ENCODE measurements at places on chromosomes 3 and 15.

DNA sequence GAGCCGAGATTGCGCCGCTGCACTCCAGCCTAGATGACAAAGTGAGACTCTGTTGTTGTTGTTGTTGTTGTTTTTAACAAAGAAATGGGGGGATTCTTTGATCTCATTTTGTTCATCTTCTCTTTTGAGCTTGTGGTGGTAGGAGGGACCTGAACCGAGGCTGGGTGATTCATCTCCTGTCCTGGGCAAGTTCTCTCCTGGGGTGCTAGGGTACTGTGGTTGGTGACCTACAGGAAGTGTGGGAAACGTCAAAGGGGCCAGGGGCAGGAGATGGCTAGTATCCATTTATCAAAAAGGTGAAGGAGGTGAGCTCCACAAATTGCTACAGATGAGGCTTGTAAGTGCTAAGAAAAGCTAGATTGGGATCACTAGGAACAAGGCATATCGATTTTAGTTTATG is 14.3 kb downstream of the PPCDC start:
- no peak for DNase-seq

DNA sequence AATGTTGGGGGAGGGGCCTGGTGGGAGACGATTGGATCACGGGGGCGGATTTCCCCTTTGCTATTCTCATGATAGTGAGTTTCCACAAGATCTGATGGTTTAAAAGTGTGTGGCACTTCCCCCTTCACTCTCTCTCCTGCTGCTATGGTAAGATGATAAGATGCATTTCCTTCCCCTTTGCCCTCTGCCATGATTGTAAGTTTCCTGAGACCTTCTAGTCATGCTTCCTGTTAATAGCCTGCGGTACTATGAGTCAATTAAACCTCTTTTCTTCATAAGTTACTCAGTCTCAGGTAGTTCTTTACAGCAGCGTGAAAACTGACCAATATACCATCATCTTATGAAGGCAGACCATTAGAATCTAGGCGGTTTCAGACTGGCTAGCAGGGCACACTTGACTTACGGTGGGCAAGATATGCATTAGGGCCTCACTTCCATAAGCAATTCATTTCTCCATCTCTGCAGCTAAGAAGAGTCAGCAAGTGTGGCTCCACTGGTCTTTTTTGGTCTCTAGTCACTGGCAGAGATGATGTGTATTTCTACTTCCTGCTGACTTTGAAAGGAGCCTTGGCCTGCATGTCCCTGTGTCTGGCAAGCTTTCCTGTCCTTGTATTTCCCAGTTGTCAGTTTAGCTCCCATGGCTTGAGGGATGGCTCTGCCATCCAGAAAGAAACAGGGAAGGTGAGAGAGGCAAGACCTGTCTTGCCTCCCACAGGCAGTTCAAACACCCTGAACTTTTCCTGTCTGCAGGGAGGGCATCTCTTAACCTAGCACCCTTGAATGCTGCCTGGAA is 109.0 kb upstream of the ADAMTS9 start:
- no peak for DNase-seq

DNA sequence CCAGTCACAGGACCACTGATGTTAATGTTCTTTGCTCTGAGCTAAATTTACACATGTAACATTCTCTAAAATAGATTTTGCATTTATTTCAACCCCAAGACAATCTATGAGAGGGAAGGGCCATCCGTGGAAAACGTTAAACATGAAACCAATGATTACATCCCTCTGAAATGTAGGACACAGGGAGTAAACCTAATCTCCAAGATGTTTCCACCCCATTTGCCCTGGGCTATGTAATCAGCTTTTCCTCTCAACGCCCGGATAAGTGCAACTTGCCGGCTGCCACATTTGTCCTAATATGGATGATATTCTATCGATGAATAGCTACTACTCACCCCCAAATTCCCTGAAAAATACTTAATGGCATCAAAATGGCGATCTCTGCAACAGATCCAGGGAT is 6.4 kb upstream of the FMN1 start:
- DNase-seq = no peak

GRCh38 chr3:127484601-127485388 is 105.7 kb downstream of the TPRA1 start:
- DNase-seq = no peak

- DNase-seq = no peak
Measured at GRCh38 chr15:20358066-20358778, 183.4 kb downstream of the GOLGA6L6 start.

DNA sequence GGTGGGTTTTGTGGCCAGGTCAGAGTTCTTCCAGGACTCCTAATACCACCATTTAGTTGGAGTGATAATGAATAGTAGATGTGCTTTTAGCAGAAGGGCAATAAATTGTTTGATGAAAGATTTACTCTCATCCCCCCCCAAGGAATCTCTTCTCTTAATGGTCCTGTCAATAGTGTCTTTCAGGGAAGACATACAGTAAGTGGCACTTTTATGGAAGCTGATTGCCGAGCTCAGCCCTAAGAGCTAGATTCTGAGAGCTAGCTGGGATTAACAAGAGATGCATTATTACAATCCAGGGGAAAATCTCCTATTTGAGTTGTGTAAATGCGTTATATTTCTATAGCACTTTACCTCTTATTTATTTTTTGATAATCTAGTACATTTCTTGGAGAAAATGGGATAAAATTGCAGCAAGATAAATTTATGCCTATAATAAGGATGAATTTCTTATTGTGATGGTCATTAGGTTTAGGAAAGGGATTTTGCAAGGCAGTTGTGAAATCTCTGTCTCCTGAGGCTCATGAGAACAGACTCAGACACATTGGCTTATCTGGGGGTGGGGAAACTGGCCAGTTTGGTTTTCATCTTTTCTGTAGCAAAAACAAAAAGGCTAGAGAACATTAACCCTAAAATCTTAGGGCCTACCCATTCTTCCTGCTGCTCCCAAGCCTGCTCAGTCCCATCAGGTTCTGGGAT is 41.6 kb upstream of the CLSTN2 start:
- DNase-seq = no peak

GRCh38 chr3:175186511-175186910 is 327.4 kb downstream of the NAALADL2 start:
- DNase-seq = no peak

DNA sequence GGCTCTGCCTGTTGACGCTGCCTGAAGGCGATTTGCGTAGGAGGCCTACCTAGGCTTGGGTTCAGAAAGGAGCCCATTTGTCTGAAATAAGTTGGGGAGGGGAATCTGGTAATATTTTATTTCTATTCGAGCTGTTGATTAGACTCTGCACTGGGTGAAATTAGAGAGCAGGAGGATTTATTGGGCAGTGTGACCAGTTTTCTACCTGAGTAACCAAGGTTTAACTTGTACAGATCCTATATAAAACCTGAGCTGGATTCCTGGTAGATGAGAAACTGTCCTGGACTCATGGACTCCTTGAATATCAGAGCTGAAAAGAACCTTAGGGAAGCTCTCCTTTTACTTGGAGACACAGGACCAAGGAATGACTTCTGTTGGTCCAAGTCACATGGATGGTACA is 19.6 kb upstream of the GPR156 start:
- DNase-seq = no peak

DNA sequence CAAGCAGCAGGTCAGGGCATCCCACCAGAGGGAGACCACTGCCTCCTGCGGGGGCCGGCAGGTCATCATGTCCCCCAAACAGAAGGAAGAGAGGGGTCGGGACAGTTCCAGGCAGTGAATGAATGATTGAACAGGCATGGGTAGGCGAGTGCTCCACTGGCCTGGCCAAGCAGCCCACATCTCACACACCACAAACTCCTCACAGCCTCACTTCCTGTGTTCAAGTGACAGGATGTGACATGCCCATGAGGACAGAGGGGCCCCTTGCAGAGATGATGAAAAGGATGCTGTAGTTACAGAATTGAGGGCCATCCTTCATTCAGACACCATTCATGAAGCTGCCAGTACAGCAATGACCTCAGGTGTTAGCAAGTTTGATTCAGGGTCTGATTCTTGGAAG is 3.7 kb downstream of the IQSEC1 start:
- DNase-seq = no peak

DNA sequence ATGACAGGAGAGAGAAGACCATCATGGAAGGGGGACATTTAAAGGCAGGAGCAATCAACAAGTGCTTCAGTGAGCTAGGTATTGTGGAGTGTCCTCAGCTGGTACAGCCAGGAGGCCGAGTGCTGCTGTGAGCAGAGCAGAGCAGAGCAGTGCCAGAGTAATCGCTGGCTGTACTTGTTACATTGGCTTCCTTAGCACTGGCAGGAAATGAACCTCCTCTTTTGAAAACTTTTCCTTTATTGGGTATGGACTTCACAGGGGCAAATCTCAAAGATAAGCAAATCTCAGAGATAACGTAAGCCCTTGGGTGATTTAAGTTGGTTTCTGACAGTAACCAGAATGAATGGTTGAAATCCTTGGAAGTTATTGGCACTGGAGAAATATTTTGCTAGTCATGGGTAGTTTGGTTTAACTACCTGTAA is 2.1 kb downstream of the SH3GL3 start:
- no peak for DNase-seq

GRCh38 chr3:110521019-110521418 is 550.6 kb upstream of the NECTIN3 start:
- DNase-seq = no peak

DNA sequence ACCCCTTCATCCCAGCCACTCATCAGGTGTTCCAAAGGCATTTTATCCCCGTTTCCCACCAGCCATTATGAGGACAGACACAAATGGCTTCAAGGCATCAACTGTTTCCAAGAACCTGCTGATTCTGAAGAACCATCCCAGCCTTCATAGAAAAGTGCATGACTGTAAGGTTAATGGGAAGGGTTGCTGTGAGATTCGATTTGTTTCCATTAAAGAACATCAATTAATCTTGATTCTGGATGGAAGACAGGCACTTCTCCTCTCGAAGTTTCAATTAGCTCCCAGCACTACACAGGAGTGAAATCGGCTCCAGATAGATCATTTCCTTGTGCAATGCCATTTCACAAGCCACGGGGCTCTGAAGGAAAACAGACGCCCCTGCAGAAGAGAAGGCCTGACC is 25.8 kb downstream of the SRGAP3 start:
- DNase-seq = no peak

DNA sequence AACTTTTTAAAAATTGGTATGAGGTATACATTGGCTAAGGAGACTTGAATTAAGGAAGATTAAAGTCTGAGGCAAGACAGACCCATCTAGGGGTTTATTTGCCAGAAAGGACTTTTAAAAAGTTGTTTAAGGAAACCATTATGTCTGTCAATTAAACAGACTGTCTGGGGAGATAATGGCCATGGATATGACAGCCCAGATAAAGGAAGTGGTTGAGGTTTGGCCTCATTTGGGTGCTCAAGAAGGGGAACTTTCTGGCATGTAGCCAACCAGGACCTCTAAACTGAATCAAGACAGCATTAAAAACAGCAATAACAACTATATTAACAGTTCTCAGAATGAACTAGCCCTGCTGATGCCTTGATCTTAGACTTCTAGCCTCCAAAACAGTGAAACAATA is 9.9 kb upstream of the CD200R1L start:
- DNase-seq = no peak

DNA sequence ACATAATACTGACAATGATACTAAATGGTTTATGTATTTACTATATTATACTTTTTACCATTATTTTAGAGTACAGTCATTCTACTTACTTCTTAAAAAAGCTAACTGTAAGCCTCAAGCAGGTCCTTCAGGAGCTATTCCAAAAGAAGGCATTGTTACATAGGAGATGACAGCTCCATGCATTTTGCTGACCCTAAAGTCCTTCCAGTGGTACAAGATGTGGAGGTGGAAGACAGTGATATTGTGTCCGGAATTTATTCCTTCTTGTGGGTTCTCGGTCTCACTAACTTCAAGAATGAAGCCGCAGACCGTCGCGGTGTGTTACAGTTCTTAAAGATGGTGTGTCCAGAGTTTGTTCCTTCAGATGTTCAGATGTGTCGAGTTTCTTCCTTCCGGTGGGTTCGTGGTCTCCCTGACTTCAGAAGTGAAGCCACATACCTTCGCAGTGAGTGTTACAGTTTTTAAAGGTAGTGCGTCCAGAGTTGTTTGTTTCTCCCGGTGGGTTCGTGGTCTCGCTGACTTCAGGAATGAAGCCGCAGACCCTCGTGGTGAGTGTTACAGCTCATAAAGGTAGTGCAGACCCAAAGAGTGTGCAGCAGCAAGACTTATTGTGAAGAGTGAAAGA is 20.9 kb downstream of the AVEN start:
- no peak for DNase-seq

DNA sequence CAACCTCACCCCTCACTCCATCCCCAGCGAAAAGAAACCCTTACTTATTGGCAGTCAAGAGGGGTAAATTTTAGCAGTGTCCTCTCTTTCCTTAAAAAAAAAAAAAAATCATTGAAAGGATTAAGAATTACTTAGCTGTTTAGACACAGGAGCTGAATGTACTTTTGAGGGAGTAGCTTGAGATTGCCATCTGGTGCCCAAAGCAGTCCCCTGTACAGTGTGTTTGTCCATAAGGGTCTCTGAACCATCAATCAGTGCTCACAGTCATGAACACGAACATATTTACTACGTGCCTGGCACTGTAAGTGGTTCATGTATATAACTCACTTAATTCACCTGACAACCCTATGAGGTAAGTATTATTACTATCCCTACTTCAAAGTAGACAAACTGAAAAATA is 463.5 kb downstream of the RAP2B start:
- no peak for DNase-seq

DNA sequence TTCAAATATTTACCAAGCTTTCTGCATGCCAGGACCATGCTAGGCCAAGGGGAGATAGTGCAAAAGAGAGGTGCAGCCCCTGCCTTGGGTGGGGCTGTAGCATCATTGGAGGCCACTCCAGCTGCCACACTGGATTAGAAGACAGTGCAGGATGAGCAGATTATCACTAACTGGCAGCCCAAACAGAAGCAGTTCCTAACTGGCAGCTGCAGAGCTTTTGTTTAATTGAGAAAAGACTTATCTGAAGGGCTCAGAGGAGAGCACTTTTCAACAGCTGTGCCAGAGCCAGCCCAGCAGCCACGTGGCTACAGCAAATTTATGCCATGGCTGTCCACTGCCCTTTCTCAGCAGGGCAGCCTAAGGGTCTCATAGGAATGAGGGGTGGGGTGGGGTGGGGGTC is 13.5 kb upstream of the ACSBG1 start:
- DNase-seq = no peak

DNA sequence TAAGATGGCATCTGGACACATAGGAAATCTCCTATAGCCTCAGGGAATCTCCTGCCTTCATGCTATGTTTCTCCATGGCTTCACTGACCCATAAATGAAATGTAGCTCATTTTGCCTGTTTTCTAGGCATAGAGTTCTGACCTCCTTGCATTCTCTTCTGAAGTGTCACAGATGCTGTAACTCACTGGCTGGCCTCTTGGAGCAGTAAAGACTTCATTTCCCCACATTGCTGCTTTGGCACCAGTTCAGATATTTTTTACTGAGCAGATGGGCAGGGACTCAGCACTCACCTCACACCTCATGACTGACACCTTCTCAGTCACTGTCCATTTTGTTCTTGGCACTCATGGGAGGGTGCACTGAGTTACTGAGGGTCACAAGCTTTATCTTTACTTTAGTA is 286.7 kb upstream of the TGFBR2 start:
- DNase-seq = peak; percentile 77

All from NCI-H2029 treated with DMSO at 0.1 percent for 48 hours (cell line).